ENCODE measurements at places on chromosomes 2 and 18.
A peak's percentile ranks its signal among the peaks of the same experiment; 100 is the strongest.

GRCh38 chr2:77746780-77747179 is 224.6 kb upstream of the LRRTM4 start:
- no peak for DNase-seq

DNA sequence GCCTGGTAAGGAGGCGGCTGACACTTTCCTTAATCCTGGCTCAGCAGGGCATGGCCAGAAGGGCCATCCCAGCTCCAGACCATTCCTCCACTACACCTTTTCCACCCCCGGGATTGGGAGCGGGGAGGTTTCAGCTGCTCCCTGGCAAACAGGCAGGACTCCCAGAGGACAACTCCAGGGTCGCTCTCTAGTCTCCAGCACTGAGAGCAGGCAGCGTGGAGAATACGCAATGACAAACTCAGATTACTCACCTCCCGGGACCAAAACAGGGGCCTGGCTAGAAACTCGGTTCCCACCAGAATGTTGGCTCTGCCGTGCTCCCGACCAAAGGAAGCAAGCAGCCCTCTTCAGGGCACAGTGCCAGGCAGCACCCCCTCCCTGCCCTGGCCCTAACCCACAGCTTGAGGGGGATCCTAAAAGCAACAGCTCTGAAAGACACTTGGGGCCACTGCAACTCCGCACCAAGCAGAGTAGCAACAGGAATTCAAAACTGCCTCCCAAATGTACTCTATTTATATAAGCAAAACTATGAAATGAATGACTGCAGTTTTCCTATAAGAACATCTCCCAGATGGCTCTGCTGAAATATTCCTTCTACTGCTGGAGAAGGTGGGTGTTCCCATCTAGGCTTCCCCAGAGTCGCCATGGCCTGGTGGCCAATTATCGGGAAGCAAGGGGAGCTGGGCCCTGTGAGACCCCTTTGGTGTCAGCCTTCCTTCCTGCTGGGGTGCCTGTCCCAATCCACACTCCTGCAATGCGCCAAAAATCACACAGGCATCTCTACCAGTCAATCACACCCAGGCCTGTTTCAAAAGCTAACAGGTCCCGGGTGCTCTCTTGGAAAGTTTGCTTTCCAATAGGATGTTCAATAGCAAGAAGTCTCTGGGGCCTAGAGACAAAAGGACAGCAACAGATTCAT is 61.2 kb upstream of the POMC start:
- DNase-seq: no peak

DNA sequence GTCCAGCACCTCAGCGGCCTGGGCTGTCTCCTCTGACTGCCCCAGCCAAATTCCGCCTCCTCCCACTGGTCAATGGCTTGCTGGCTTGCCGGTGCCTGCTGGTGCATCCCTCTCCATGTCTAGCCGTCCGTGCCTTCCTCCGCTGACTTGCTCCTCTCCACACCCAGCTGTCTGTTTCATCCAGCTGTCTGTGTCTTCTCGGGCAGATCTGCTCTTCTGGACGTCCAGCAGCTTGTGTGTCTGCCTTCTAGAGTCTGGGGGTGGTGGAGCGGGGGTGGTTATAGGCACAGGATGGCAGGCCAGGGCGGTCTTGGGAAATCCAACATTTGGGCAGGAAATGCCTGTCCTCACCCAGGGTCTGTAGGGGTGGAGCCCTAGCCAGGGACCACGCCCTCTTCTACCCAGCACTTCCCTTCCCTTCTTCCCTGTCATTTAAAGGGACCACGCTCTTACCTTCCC is 369.2 kb downstream of the GALNT13 start:
- DNase-seq: no peak

- no peak for DNase-seq
Measured at GRCh38 chr2:23208339-23208738, 176.6 kb upstream of the KLHL29 start.

GRCh38 chr2:181523756-181524155 is 66.6 kb downstream of the ITGA4 start:
- peak; percentile 59 for DNase-seq

GRCh38 chr2:231371430-231372054 is 24.0 kb upstream of the B3GNT7 start:
- DNase-seq: no peak

DNA sequence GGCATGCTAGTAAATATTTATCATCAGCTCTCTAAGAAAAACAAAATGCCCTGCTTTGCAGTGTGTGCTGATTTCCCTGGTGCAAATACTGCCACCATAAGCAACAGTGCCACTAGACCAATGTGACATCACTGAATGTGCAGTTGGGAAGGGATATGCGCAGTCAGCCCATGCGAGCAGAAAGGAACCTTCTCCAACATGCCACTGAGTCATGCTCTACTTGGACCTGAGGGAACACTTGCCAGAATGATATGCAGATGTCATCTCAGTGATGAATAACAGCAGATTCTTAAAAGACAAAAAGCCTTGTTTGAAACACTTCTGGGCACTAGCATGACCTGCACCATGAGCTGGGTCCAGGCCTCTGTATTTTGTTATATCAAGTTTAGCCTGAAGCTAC is 55.3 kb upstream of the REL start:
- DNase-seq: peak; percentile 52

GRCh38 chr2:17830053-17831034 is 14.1 kb downstream of the MSGN1 start:
- peak; percentile 85 for DNase-seq

- DNase-seq: no peak
Measured at GRCh38 chr2:168660870-168661862, 141.3 kb upstream of the NOSTRIN start.

DNA sequence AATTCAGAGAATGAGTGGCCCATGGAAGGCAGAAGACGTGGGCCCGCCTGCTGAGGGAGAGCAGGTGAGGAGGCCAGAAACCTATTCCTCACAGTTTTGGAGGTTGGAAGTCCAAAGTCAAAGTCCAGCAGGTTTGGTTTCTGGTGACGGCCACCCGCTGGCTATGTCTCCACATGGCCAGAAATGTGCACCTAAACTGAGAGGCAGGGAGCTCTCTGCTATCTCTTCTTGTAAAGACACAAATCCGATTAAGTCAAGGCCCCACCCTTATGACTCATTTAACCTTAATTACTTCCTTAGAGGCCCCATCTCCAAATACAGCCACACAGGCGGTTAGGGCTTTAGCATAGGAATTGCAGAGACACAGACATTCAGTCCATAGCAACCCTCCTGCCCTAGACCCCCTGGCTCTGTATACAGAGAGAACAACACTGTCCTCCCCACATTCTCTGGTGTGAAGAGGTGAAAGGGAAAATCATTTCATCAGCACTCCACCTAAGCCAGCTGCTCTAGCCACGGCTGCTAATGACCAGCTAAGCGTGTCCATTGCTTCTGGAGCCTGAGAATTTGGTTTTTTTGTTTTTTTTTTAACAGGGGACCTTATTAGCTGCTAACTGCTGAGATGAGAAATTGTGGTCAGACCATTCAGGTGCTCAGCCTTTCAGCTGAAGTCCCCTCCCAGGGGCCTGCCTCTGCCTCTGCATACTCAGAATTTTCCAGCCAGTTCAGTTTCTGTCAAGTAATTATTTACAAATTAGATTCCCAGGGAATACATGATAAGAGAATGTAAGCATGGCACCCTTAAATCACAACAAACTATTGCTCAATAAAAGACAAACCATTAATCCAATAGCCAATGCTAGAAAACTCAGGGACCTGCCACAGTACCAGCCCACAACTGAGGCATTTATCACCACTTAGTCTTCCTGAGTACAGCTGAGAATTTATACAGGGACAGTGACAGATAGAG is 368.7 kb upstream of the ID2 start:
- no peak for DNase-seq

DNA sequence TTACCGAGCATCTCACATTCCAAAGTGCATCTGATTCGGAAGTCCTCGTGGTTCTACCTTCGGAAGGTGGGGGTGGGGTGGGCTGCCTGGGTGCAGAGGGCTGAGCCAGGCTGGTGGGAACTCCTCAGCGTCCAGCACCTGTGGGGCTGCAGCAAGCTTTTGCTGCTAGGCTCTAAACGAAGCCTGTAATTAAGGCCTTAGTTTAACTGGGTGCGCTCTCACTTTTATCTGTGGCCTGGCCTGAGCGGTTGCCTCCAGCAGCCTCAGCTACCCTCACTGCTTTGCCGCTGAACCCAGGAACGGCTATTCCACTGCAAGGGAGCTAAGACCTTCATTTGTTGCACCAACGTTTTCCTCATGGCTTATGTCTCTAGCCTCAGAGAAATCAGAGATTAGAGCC is 48.4 kb downstream of the TMEM17 start:
- DNase-seq: no peak

DNA sequence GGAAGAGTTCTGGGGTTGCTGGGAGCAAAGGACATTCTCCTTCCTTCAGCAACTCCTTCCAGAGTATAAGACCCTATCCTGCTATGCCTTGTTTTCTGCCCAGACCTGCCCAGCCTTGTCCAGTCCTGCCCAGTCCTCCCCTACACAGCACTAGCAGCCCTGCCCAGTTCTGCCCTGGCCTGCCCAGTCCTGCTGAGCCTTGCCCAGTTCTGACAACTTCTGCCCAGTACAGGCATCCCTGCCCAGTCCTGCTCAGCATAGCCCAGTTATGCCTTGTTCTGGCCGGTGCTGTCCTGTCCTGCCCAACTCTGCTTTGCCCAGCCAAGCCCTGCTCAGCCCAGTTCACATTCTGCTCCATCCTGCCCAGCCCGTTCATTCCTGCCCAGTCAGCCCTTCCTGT is 44.9 kb upstream of the ALK start:
- DNase-seq: peak; percentile 72

GRCh38 chr18:46772357-46772756 is 15.5 kb upstream of the ST8SIA5 start:
- no peak for DNase-seq

DNA sequence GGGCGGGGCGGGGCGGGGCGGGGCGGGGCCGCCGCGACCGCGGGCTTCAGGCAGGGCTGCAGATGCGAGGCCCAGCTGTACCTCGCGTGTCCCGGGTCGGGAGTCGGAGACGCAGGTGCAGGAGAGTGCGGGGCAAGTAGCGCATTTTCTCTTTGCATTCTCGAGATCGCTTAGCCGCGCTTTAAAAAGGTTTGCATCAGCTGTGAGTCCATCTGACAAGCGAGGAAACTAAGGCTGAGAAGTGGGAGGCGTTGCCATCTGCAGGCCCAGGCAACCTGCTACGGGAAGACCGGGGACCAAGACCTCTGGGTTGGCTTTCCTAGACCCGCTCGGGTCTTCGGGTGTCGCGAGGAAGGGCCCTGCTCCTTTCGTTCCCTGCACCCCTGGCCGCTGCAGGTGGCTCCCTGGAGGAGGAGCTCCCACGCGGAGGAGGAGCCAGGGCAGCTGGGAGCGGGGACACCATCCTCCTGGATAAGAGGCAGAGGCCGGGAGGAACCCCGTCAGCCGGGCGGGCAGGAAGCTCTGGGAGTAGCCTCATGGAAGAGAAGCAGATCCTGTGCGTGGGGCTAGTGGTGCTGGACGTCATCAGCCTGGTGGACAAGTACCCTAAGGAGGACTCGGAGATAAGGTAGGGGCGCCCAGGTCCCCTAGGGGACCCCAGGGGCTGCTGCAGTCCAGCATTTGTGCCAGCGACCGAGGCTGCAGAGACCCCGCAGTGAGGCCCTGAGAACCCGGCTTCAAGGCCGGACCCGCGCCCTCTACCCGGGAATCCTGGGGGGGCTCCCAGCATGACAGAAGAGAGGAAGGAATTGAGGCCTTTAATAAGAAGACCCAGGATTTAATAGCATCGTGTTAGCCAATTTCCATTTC is at the start of gene KHK:
Gene KHK, plus strand, starts transcription at position 49 of the 870 bp plus-strand sequence. Its CDS starts 488 bp downstream, at position 537.
- peak; percentile 39 for DNase-seq

- DNase-seq: no peak
Measured at GRCh38 chr2:7607441-7608173, 690.4 kb downstream of the RNF144A start.

DNA sequence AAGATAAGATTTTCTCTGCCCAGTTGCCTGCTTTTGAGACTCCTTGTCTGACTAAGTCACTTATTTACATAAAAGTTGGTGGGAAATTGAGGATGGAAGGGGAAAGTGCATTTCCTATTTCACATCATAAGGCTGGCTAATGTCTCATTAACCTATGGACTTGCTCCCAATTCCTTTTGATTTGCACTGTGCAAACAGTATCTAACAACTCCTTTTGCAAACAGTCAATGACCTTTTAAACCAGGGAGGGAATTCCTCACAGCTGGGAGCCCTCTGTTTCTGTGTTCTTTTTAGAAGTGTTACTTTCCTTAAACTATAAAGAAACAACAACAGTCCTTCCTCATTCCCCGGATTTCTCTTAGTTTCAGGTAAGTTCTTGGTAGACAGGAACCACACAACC is 272.8 kb downstream of the RND3 start:
- no peak for DNase-seq

DNA sequence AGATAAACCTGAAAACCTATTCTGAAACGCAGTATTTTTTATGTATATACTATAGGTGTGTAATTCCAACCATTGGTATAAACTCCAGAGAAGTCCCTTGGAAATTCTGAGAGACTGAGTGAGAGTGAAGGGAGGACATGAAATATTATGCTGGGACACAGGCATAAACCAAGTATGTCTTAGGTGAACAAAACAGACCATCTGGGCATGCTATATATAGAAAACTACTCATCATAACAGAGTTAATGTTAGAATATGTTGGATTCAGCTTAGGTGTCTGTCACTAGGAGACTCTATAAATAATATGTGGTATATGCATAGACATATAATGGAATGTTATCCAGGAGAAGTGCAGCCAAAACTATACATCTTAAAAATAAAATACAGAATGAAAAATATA is 282.6 kb downstream of the LRP1B start:
- no peak for DNase-seq

DNA sequence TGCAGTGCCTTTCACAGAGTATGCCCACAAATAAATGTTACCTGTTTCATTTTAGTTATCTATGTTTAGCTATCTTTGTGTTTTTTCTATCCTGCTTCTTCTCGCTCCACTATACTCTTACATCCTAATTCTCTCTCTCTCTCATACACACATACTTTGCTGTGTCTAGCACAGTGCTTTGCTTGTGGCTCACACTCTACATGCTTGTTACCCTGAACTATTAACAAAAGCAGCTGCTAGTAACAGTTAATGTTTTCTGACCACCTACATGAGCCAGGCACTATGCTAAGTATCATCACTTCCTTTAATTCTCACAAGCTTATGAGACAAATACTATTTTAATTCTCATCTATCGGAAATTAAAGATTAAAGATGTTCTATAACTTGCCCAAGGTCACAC is 390.5 kb upstream of the HNRNPA3 start:
- DNase-seq: no peak

DNA sequence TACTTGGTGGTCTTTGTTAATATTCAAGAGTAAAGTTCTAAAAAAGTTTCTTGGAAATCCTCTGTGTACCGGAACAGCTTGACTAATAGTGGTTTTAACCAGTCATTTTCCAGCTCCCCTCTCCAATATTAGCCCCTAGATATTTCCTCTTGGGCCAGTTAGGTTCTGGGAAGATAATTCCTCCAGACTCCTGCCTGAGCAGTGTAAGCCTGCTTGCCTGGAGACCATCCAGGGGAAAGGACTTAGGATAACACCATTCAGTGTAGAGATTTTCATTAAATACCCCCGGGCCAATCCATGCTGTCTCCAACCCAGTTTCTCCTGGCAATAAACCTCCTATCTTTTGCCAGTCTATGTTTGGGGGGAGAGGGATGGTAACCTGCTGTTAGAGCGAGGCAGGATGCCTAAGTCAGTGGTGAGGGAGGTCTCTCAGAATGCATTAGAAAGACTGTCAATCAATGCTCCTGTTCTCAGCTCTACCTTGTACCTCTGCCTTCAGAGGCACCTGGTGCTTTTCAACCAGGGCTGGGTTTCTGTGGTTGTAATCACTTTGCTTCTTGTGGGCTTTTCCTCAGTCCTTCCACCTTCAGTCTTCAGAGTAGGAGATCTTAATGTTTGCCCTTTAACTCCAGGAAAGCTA is 186.4 kb downstream of the RNF152 start:
- DNase-seq: no peak

Measured in epithelial cell of esophagus (primary cell).